A673 (cell line): ENCODE measurements at places on chromosomes 13 and 19. TPM values are rescaled to one million over a fixed set of nuclear protein-coding genes. Genes with fewer than 3 reads are reported as not detected.

Gene PSG4
- not detected in 2 replicates for total RNA-seq

Gene CGB1
- not detected in 2 replicates for total RNA-seq

GRCh38 chr13:28333204-28333881, 161.6 kb downstream of the FLT1 start:
- H3K27ac ChIP-seq, result no peak overlapping the region
- peaks cover 26% of the 10 kb centered on the region for H3K4me1 ChIP-seq
- no peaks in the 10 kb centered on the region for H3K36me3 ChIP-seq
- no peak for DNase-seq
- no peaks in the 10 kb centered on the region for H3K27me3 ChIP-seq

DNA sequence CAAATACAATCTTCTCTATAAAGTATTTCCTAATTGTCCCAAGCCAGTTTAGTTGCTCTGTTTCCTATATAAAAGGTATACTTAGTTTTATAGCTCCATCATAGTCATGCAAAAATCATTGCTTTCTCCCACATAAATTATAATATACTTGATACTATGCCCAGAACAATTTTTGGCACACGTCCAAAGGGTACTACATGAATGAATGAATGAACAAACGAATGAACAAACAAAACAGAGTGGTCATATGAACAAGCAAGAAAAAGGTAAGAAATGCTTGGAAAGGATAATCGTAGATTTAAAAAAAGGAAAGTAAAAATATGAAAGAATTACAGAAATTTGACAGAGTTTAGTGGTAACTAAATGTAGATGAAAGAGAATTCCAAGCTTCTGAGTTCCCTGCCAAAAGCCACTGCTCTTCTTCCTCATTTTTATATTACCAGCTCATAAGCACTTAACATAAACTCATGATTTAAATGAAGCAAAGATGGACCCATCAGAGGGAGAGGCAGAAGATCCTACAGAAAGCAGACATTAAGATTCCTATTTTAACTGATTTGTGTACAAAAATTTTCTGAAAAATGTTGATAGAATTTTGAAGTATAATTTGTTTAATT, 123.2 kb downstream of the ENOX1 start:
- no peaks in the 10 kb centered on the region for H3K36me3 ChIP-seq
- no peak overlapping the region for H3K4me3 ChIP-seq
- no peak for DNase-seq
- H3K4me1 ChIP-seq, result no peaks in the 10 kb centered on the region
- H3K27ac ChIP-seq, result no peak overlapping the region

DNA sequence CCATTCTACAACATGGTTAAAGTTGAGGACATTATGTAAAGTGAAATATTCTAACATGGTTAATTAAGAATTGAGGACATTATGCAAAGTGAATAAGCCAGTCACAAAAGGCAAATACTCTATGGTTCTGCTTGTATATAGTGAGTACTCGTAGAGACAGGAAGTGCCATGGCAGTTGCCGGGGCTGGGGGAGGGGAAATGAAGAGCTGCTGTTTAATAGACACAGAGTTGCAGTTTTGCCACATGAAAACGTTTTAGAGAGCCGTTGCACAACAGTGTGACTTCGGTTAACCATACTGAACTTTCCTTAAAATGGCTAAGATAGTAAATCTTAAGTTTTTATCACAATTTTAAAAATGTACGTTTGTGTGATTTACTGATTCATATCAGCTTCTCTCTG, 176.9 kb downstream of the SHISA2 start:
- H3K4me3 ChIP-seq, result no peak overlapping the region
- no peaks in the 10 kb centered on the region for H3K27me3 ChIP-seq
- peaks cover 43% of the 10 kb centered on the region for H3K4me1 ChIP-seq

Gene CEACAM5
- 0.54 and 0.90 TPM in 2 replicates for total RNA-seq

GRCh38 chr19:7773841-7774240, 10.8 kb downstream of the CLEC4M start:
- H3K4me3 ChIP-seq, result no peak overlapping the region
- H3K27ac ChIP-seq, result no peak overlapping the region
- DNase-seq, result no peak

DNA sequence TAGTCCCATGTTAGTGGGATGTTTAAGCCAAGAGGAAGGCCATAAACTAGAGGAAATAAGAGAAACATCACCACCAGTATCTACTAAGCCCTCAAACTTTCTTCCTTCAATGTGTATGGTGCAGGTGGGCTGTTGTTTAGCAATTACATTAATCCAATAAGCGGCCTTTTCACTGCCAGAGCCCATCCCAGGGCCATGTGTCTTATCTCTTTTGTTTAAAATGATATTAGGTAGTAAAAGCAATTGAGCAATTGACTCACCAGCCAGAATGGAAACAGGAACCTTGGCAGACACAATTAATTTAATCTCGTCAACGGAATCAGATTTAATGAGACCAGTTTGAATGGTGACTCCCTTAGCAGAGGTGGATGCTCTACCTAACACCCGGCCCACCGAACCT, 1503.5 kb downstream of the UQCRFS1 start:
- no peaks in the 10 kb centered on the region for H3K4me1 ChIP-seq
- H3K27ac ChIP-seq, result no peak overlapping the region
- no peak overlapping the region for H3K4me3 ChIP-seq
- H3K36me3 ChIP-seq, result no peaks in the 10 kb centered on the region
- no peak for DNase-seq

Gene ZNF132
- 9.1 and 9.2 TPM in 2 replicates for total RNA-seq

Gene AXL
- total RNA-seq, result 0.92 and 1.0 TPM in 2 replicates

DNA sequence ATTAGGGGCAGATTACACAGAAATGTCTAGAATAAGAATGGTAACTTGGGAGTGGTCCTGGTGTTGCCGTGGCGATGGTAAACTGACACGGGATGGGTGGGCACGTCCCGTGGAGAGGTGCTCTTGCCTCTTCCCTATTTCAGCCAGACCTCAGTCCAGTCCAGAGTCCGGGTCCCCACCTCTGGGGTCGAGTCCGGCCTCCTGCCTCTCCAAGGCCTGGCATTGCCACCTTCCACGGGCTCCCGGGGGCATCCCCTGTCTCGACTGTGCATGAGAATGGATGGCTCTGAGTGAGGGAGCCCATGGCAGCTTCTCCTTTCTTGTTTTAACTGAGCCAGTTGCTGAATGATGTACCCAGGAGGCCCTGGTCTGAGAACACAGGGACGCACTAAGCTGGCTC, 142.3 kb downstream of the SOX1 start:
- H3K27ac ChIP-seq, result no peak overlapping the region
- peaks cover 36% of the 10 kb centered on the region for H3K27me3 ChIP-seq
- no peaks in the 10 kb centered on the region for H3K36me3 ChIP-seq
- no peak overlapping the region for H3K4me3 ChIP-seq
- DNase-seq, result no peak

Gene FFAR1
- not detected in 2 replicates for total RNA-seq

Gene CERS1
- total RNA-seq, result 10.0 and 11.4 TPM in 2 replicates
